ENCODE measurements at places on chromosomes 3 and 15.
A peak's percentile ranks its signal among the peaks of the same experiment; 100 is the strongest.

DNA sequence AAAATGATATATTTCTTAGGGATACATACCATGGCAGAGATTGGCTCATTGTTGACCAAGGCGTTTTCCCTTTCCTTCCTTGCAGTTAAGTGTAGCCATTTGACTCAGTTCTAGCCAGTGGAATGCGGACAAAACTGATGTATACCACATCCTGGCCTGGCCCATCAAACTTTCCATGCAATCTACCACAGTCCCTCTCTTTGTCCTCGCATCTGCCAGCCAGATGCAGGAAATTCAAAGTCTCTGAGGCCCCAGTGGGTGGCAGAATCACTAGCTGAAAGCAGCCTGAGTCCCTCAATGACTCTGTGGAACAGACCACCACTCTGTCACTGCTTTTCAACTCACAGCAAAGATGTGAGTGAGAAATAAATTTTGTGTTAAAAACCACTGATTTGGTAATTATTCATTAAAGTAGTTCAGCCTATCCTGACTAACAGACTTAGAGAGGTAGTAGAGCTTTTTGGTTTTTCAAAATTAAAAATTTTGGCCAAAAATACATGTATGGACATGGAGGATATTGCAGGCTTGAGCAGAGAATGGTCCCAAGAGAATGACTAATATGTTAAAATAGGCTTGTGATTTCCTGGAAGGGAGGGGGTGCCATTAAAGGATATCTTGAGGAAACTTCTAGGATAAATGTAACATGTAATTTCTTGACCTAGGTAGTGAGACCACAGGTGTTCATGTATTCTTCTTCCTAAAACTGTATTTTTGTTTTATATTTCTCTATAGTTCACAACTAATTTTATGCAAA lies 10.9 kb downstream of the LRRFIP2 start:
- peak; percentile 86 for DNase-seq

GRCh38 chr15:100918034-100918689 lies 995 bp upstream of the LRRK1 start:
- peak; percentile 91 for DNase-seq

GRCh38 chr15:42735382-42736165 lies 1.4 kb downstream of the CDAN1 start:
- DNase-seq: no peak

DNA sequence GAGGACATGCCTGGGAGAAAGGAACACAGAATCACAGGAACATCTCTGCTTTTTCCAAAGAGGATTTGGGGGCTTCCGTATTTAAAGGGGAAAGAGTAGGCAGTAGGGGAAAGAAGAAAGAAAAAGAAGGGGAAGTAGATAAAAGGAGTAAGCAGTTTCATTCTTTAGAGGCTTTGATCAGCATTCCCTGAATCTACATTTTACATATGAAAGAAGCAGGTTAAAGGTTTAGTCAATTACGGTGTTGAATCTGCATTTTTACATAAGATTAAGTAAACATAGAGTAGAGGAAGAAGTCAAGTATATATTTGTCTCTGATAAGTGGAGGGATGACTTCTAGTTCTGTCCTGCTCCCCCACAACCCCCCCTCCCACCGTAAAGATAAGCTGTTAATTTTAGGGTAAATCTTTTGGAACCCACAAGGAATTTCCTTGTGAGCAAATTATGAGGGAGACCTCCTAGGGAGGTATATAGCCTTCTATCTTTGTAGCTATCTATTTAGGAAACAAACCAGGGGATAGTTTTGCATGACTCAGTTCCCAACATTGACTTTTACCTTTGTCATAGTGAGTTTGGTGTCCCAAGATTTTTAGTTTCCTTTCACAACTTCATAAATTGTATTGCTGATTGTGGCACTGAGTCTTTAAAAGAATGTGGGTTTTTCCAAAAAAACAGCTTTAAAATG lies 8.7 kb upstream of the P2RY12 start:
- no peak for DNase-seq

DNA sequence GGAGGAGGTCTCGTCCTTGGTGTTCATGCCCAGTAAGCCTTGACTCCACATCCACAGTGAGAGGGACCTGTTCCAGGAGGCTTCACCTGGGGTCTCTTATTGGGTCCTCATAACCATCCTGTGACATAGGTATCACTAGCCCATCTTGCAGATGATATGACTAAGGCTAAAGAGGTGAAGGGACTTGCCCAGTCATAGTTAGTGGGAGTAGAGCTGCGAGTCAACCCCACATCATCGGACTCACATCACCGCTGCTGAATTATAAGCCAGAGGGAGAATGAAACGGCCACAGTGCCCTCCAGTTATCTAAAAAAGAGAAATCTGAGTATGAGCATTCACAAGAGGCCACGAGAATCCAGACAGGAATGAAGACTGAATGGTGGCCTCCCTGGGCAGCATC lies 66.0 kb downstream of the MESD start:
- no peak for DNase-seq

DNA sequence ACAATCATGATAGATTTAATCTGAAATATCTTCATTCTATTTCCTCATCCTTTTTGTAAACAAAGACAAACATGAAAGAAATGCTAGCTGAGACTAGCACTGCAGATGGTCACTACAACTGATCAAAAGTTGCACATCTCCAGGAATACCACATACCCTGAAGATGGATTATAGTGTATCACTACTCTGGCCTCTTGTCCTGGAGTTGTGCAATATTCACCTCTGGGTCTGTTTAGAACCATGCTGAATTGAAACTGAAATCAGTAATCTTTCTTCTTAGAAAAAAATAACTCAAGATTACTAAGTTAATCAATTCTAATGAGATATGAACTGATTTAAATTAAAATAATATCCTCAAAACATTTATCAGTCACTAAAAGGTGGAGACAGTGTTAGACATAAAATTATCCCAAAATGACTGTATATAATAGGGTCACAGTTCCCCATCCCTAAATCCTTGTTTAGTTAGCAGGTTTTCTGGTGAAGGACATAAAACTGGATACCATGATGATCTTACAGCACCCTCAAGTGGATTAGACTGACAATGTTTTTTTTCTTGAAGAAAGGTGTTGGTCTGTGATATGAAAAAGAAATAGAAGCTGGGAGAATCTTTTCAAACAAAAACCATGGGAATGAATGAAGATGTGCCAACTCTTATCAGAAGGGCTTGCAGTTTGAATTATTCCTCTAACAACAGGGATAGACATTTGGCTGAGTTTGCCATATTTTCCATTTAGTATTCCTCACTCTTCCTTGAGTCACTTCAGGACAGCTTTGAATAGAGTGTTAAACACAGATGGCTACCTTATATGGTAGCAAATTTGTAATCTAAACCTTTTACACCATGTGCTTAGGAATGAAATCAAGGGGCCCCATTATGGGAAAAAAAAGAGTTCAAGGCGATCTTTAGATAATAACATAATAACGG lies 7.1 kb upstream of the TTC14 start:
- DNase-seq: no peak

DNA sequence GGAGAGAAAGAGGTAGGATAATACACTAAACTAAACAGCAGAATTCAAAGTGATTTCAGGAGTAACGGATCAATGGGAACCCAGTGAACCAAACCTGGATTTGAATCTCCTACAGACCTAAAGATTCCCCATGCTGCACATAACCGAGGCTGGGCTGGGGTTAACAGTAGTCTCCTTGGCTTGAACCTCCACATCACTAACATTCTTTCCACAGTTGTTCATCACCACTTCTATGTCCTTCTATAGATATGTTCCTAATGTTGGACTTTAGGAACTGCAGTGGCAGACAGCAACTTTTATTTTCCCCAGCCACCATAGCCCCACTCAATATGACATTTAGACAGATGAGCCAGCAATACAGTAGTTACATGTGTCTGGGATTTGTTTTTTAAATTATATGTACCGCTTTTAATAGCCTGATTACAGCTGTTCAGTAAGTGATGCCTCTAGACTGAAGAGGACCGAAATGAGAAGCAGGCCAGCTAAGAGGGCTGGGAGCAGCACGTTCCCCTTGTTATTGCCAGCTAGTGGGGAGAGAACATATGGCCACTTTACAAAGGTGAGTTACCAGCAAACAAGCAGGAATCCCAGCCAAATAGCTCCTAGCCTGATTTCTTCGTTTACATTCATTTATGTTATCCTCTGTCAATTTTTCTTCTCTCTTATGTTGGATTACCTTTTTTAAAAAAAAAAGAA lies 472.6 kb upstream of the CDIN1 start:
- no peak for DNase-seq

- DNase-seq: no peak
These were observed 23.4 kb upstream of the NANOGP8 start for GRCh38 chr15:35108453-35108852.

GRCh38 chr3:11363715-11364114 lies 91.5 kb downstream of the ATG7 start:
- no peak for DNase-seq

DNA sequence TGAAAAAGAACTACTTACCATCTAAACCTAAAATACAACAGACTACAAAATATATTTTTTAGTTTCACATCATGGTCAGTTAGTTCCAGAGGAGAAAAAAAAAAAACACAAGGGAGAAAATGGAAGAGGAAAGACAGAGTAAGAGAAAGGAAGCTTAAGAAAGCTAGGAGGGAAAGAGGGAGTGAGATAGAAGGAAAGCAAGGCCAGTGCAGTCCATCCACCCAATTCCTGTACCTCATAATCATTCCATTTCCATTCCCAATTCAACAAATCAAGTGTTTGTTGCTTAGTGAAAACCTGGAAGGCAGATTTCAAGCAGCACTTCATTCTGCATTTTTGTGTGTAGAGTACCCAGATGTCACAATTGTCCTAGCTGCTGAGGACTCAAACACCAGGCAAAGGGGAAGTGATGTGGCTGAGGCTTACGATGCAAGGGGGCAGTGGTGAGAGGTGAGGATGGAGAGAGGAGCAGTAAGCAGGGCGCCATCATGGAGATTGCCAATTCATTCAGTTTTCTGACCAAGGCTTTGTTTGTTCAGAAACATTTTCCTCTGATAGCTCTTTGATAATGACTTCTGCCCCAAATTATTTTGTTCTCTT lies 83.6 kb upstream of the GSK3B start:
- DNase-seq: peak; percentile 65

- DNase-seq: no peak
These were observed 51.8 kb upstream of the SSR3 start for GRCh38 chr3:156606729-156607128.
